ENCODE measurements at places on chromosomes 11 and 22. TPM values are rescaled to one million over a fixed set of nuclear protein-coding genes. Genes with fewer than 3 reads are reported as not detected.

CHCHD10 gene
- total RNA-seq: 6.4 TPM

SLC29A2 gene
- not detected for total RNA-seq

SPCS2 gene
- total RNA-seq: 22.0 TPM

CENPM gene
- 51.9 TPM for total RNA-seq

TENM4 gene
- total RNA-seq: not detected
